ENCODE measurements at places on chromosomes 1 and 21.

- DNase-seq: no peak
Measured at GRCh38 chr1:60228041-60228491, 154.5 kb upstream of the C1orf87 start.

DNA sequence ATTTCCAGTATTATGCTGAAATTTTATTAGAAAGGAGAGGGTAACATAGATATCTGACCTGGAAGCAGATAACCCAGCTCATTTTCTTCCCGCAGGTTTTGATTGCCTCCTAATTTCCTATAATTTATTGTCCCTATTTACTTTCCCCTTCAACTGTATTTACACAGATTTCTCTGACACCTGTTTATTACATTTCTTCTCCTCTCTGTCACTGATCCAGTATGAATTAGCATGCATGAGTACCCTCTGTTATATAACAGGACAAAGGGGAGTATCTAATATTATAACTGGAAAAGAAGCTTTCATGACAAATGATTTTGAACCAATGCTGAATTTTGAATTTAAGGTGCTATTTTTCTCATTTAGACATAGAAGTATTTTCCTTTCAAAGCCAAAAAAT, 37.4 kb downstream of the DENND1B start:
- no peak for DNase-seq

- DNase-seq: no peak
Measured at GRCh38 chr1:235075777-235076308, 52.8 kb downstream of the TOMM20 start.

GRCh38 chr1:5670590-5671350, 321.5 kb downstream of the NPHP4 start:
- DNase-seq: no peak

DNA sequence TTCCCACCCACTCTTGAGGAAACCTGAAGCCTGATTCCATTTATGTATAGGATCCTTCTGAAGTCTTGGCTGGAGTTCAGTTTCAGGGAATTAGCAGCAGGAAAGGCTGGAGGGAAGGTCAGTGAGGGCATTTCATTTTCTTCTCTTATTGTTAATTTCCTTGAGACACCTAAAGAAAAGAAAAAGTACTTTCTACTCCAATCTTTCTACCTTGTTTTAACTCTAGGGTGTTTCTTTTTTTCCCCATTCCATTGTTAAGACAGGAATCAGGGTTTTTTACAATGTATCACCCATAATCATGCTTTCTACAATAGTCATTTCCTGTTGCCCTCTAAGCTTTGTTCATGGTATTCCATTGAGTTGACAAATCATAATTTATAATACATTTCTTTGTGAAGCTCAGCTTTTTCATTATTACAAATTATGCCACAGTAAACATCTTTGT, 27.4 kb downstream of the SNRPE start:
- DNase-seq: no peak

DNA sequence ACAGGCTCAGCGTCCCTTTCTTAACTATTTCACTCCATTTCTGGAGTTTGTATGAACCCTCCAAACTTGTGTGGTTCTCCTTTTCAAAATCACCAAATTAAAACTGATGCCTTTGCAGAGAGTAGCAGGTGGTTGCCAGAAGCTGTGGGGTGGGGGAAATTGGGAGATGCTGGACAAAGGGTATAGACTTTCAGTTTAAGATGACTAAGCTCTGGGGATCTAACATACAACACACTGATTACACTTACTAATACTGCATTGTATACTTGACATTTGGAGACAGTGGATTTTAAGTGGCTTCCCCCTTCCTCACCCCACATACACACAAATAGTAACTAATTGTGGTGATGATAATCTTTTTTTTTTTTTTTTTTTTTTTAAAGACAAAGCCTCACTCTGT, 11.1 kb upstream of the SCYL3 start:
- no peak for DNase-seq

- no peak for DNase-seq
Measured at GRCh38 chr21:46061518-46061917, 36.4 kb upstream of the COL6A2 start.

- DNase-seq: peak; percentile 52
Measured at GRCh38 chr1:7942214-7942921, 1.7 kb upstream of the TNFRSF9 start.

- no peak for DNase-seq
Measured at GRCh38 chr21:42189860-42190485, 29.0 kb upstream of the ABCG1 start.

DNA sequence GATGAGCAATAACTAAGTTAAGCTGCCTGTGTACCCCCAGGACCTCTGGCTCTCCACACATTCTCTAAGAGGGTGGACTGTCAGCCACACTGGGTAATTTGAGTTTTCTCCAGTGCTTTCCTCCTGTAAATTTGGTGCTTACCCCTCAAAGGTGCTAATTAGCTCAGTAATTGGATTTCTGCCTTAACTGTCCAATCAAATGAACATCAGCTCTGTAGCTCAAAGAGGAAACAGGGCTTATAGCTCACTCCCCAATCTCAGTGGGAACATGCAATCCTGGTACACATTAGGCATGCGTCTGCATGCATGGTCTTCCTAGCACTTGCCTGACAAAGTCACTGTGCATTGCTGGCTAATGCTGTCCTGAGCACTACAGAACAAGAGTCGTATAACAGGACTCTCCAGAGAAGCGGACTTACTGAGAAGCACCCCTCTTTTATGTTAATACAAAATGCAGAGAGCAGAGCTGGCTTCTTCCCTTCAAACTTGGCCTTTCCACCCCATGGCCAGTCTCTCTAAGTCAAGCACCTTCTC, 110.1 kb downstream of the NTPCR start:
- DNase-seq: no peak

- no peak for DNase-seq
Measured at GRCh38 chr1:214565310-214565709, 13.9 kb upstream of the PTPN14 start.

DNA sequence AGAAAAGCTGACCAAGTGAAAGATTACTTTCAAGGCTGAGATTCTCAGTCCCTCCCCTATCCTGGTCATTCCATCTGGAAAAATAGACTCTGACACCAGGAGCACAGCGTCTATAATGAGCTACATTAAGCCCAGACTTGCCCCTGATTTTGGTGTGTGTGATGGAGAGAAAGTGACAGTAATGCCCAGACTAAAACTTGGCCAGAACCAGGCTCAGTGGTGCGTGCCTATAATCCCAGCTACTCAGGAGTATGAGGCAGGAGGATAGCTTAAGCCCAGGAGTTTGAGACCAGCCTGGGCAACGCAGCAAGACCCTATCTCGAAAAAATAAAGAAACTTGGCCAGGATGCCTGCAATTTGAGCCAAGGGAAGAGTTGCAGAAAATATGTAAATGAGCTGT, 15.9 kb downstream of the PLEKHA6 start:
- DNase-seq: no peak

GRCh38 chr1:110282395-110282794, 56.8 kb upstream of the RBM15 start:
- no peak for DNase-seq

- DNase-seq: no peak
Measured at GRCh38 chr1:243346468-243346867, 90.6 kb downstream of the SDCCAG8 start.

DNA sequence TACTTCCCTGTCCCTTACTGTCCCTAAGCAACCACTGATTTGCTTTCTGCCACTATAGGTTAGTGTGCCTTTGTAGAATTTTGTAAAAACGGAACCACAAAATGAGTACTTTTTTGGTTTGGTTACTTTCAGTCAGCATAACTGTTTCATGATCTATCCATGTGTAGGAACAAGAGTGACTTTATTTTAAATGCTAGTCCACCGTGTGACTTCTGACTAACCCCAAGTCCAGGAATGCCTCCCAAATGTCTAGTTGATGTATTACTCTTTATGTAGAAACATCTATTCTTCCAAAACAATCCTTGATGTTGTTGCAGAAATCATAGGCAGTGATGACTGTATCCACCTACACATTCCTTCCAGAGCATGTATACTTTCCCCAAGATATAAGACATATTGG, 21.3 kb downstream of the ATPAF1 start:
- DNase-seq: no peak

DNA sequence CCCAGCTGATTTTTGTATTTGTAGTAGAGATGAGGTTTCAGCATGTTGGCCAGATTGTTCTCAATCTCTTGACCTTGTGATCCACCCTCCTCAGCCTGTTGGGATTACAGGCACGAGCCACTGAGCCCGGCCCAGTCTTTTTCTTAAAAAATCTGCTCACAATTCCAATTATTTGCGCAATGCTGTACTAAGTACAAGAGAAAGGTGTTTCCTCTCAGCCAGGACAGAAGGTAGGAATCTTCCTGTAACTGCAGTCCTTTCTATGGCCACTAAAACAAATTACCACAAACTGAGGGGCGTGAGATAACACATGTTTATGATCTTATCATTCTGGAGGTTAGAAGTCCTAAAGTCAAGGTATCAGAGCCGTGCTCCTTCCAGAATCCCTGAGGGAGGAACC, 6.9 kb upstream of the CBR3 start:
- no peak for DNase-seq

- no peak for DNase-seq
Measured at GRCh38 chr1:116496380-116496779, 74.4 kb downstream of the CD58 start.

- DNase-seq: no peak
Measured at GRCh38 chr1:194512957-194513356, 1326.5 kb upstream of the B3GALT2 start.

DNA sequence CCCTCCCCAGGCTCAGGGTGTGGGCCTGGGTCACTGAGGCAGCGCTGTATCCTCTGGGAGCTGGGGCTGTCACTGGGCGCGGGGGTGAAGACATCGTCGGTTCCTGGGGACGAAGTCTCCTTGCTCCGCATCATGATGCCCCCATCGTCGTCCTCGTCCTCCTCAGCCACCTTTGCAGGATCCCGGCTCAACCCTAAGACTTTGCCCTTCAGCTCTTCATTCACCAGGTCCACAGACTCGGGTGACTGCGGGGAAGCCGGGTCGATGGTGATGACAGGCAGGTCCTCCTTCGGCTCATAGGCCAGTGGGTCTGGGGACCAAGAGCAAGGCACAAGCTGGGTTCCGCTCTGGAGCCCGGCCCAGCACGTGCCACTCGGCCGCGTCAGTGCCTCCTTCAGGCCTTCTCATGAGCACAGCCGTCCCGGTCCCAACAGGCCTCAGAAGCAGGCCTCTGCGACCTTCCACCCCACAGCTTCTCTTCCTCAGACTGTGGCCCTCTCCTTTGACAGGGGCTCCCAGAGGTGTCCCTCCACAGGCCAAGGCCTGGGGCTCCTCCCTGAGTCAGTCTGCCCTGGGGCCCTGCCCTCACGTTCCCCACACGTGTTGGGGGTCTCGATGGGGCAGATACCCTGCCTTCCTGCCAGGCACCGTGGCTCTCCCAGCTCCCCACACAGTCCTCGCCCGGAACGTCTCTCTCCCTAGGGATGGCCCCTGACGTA, 54.4 kb downstream of the SLC9A1 start:
- no peak for DNase-seq

DNA sequence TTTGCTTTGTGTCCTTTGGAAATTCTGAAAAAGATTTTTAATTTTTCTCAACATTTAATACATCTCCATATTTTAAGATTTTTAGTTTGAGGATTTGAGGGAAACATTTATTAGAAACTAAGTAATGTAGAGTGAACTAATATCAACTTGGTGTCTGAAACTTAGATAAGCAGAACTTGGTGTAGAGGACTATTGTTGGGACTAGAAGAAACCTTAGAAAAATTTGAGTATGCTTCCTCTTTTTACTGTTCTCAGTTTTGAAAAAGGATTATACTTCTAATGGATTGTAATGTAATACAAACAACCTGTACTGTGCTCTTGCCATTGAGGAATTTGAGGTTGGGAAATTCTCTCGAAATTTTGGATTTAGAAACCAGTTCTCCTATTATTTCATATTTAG, 2.4 kb downstream of the FNBP1L start:
- DNase-seq: no peak

- no peak for DNase-seq
Measured at GRCh38 chr1:89206373-89206772, 7.6 kb upstream of the GBP4 start.

GRCh38 chr1:67937651-67938050, 104.4 kb upstream of the GNG12 start:
- DNase-seq: no peak

GRCh38 chr1:92298213-92298572, 594 bp downstream of the GLMN start:
- no peak for DNase-seq

DNA sequence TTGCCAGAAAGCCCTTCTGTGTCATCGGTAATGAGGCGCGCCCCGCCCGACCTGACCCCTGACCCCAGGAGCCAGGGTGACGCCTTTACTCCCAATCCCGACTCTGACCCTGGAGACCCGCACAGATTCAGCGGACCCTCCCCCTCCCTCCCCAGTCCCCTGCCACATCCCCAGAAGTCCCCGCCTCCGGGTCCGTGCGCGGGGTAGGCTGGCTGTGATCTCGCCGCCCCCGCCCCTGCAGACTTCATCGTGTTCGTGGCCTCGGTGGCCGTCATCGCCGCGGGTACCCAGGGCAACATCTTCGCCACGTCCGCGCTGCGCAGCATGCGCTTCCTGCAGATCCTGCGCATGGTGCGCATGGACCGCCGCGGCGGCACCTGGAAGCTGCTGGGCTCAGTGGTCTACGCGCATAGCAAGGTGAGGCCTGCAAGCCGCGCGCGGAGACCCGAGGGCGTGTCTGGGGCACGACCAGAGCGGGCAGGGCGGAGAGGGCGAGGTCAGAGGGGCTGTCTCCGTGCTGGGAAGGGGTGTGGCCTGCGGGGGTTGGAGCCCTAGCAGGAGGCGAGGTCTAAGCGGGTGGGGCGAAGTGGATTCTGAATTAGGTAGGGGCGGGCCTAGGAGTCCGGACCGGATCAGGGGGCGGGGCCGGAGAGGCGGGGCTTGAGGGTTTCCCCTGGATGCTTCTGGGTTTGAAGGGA, 34.8 kb downstream of the KCNQ4 start:
- DNase-seq: peak; percentile 81

DNA sequence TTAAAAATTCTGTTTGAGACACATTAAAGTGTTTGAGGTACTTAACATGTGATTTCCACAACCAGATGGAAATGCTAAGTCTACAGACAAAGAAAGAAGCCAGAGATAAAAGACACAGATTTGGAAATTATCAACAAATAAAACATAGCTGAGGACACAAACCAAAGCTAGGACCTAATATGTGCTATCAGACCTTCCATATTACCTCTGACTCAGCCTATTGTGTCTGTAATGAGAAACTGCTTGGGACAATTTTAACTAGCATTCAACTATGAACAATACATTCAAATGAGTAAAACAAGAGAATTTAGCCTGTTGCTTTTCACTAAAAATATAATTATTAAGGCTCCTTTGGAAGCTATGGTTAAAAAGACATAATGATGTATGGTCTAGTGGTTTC, 54.6 kb downstream of the WNT2B start:
- DNase-seq: no peak

DNA sequence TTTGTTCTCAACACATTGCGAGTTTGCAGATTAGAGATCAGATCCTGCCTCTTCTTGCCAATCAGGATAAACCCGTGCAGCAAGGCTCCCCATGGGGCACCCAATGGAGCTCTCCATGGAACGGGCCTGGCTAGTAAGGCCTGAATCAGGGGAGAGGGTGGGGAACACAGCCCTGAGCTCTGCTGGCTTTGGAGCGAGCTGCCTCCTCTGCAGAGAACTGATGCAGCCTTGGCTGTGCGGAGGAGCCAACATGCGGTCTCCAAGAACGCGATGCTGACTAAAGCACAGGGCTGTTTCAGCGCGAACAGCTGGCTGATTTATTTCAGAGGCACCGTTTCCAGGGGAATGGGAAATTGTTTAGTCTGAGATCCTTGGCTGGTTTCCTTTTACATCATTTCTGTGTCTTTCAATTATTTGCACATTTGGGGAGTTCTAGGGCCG, 139.7 kb downstream of the TSEN15 start:
- no peak for DNase-seq
